Hematopoietic multipotent progenitor cell treated with erythropoietin and hydrocortisone succinate and interleukin-3 and kit ligand, for 6 days (in vitro differentiated cells): ENCODE measurements at places on chromosomes 1 and 21.

DNA sequence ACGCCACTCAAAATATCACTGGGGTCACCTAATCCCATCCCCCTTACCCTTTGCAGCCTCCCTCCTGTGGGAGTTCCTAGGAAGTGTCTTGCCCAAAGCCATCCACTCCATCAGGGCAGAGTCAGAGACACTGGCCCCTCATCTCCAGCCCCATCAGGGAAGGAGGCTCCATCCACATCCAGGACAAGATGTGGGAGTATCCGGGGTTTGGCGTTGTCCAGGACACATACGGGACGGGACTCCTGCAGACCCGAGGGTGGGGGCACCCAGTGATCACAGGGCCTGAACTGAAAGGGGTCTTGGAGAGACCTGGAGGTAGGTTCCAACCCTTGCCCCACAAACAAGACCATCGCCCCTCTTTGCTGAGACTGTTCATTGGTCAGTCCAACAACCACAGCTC is 348.2 kb downstream of the MATN1 start:
- no peak for DNase-seq

GRCh38 chr1:6208723-6209660 is 3.1 kb downstream of the RNF207 start:
- DNase-seq: peak; percentile 66

DNA sequence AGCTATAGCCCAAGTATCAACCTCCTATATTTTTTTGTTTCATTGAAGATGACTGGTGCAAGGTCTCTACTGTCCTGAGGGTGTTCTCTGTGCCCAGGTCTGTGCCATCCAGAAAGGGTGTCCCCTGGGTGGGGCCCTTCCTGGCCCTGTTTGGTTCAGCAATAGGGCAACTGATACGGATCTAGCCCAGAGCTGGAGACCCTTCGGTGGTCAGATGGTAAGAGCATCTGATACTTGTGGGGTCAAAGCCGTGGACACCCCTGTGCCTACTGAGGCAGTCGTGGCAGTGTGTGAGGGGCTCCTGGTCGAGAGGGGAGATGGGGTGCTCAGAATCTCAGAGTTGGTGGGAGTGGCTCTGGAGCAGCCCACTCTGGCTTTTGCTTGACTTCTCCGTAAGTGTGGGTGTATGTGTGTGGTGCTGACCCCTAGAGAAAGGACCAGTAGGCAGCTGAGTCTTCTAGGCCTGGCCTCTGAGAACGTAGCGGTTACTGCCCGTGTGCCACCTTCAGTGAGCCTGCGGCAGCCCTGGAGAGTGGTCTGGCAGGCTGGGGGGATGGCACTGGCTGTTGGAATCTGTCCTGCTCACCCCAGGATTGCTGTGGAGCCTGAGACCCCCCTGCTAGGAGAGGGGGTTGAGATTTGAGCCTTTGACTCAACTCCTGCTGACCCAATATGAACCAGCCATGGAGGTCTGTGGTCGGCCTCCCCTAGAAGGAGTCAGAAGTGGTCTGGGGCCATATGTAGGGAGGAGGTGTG is 2.7 kb downstream of the AMPD2 start:
- no peak for DNase-seq

GRCh38 chr1:205270764-205271163 is 43.0 kb downstream of the TMCC2 start:
- DNase-seq: no peak

- no peak for DNase-seq
These were observed 168.3 kb downstream of the RHOU start for GRCh38 chr1:228903434-228904071.

DNA sequence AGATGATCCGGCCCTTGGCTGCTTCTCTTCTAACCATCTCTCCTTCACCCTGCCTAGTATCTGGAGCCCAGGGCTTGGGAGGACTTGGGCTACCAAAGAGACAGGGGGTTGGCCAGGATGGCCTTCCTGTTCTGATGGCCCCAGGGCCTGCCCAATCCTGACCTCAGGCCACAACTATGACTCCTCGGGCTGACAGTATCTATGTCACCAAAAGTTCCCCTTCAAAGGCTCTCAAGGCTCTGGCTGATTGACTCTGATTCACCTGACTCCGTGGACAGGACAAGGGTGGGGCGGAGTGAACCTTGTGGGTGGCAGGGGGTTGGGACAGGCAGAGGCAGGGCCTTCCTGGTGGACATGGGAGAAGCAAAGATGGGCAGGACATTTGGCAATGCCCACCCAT is 12.7 kb downstream of the MEF2D start:
- no peak for DNase-seq

DNA sequence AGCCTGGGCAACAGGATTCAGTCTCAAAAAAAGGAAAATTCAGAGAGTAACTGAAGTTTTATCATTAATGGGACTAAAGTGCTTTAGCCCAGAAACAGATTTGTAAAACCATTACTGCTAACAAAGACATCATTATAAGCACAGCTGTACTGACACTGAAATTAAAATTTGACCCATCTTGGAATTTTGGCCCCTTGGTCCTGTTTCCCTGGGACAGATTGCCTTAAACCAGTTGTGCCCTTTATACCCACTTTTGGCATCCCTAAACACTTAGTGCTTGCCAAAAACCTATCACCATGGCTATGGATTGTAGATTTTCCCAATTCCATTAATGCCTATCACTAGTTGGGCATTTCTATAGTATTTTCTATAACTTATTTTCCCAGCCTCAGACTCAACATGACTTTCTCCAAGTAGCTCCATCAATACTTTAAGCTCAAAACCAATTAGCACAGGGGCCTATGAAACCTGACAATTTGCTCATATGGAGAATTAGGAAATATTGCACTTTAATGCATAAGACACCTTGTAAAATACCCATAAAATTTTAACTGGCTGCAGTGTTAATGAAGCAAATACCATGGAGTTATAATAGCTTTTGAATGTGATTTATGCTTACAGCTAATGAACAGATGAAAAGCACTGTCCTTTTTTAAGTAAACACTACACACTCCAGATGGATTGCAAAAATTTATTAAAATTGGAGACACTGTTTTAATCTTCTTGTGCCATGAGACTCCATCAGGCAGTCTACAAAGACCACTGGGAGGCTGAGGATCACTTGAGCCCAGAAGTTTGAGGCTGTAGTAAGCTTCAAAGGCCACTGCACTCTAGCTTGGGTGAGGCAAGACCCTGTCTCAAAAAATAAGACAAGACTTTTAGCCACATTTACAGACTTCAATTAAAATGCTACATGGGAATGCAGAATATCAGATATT is 4.3 kb downstream of the GAS5 start:
- DNase-seq: peak; percentile 20

GRCh38 chr1:167648978-167649744 is 19.1 kb downstream of the RCSD1 start:
- no peak for DNase-seq

DNA sequence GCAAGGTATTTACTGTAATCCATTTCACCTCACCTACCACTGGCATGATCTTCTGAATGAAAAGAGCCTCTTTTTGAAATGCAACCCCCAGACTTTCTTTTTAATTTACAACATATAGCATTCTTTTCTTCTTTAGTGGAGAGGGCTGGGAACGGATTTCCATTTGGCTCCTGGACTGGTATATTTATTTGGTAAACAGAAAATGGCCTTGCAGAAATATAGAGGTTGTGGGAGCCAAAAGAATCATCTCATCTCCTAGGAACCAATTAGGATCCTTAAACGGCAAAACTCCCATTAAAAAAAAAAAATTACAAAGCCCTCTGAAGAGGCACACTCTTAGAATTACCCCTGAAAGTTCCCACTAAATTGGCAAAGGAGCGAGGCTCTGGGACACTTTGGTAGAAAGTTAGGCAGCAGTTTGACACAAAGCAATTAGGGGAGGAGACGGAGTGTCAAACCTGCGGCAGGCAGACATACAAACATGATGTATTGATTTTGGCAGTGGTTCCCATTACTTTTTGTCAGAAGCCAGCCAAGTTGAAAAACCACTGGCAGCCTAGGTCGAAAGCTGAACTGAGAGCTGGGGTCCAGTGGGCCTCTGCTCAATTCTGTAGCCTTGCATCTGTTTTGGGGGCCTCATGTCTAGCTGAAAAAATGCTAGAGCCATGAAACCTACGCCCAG is 135.1 kb upstream of the MAGI3 start:
- no peak for DNase-seq

DNA sequence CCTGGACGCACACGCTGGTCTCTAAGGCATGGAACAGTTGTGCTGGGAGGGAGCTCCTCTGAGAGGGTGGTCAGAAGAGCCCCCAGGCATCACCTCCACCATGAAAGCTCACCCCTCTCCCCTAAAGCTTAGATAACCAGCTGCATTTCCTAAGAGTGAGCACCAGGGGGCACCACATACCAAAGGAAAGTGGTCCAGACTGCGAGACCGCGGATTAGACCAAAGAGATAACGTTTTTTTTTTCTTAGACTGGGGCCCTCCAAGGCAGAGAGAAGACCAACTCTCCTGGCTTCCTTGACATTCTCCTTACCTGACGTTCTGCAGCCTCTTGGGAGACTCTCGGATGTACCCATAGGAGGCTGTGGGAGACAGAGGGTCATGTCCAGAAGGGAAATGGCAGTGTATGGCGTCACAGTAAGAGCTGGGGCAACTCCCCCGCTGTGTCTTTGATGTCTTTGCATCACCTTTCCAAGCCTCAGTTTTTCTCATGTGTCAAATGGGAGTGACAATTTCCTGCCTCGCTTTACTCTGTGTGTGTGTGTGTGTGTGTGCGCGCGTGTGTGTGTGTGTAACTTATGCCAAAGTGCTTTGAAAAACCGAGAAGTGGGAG is 12.3 kb upstream of the IFNLR1 start:
- peak; percentile 82 for DNase-seq

DNA sequence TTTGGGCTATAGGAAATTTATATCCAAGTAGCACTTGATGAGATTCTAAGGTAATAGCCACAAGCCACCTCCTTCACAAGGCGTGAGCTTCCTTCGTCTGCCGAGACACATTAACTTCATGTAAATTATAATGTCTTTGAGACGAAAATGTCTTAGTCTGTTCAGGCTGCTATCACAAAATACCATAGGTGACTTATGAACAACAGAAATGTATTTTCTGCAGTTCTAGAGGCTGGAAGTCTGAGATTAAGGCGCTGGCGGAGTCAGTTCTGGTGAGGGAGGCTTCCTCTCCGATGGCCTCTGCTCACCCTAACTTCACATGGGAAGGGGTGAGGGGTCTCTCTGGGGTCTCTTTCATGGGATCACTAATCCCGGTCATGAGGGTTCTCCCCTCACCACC is 133.0 kb downstream of the ETS2 start:
- DNase-seq: no peak

DNA sequence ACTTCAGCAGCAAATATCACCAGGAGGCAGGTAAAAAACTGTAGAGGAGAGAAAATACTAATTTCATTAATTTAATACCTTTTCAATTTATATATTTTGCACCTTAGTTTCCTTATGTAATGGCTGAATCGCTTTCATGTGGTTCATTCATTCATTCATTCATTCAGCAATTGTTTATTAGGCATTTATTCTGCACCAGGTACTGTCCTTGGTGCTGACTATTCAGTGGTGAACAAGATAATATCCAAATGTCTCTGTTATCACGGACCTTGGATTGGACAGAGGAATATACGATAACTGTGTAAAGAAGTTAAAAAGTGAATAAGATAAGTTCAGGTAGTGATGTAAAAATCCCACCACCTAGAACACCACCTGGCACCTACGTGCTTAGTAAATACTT is 28.8 kb downstream of the TSPAN2 start:
- peak; percentile 28 for DNase-seq

GRCh38 chr1:171807556-171807955 is 26.1 kb downstream of the METTL13 start:
- no peak for DNase-seq

- no peak for DNase-seq
These were observed 15.6 kb downstream of the NTRK1 start for GRCh38 chr1:156876281-156876680.
